OCI-LY7 (cell line): ENCODE measurements at places on chromosomes 5 and 9.
A peak's percentile ranks its signal among the peaks of the same experiment; 100 is the strongest.

DNA sequence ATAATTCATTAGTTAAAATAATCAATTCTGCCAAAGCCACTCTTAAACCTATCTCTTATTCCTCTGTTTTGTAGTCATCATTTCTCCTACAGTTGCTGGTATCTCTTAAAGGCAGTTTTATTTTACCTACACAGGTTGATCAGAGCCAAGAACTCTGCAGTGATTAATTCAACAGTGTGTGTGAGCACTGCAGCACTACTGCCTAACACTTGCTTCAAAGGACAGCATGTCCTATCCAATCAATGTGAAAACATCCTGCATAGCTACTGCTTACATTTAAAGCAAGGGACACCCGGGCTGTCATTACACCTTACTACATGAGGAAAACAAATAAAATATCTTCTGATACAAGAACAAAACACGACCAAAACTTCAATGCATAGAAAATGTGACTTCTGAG lies 45.1 kb upstream of the HK3 start:
- DNase-seq, result no peak

- DNase-seq, result no peak
These were observed 643.6 kb upstream of the RORB start for GRCh38 chr9:73853549-73853948.

GRCh38 chr5:151923866-151924476 lies 680 bp downstream of the GLRA1 start:
- no peak for DNase-seq

- no peak for DNase-seq
These were observed 4.3 kb downstream of the CD14 start for GRCh38 chr5:140628711-140629110.

GRCh38 chr5:61981886-61982285 lies 324.1 kb upstream of the KIF2A start:
- no peak for DNase-seq

DNA sequence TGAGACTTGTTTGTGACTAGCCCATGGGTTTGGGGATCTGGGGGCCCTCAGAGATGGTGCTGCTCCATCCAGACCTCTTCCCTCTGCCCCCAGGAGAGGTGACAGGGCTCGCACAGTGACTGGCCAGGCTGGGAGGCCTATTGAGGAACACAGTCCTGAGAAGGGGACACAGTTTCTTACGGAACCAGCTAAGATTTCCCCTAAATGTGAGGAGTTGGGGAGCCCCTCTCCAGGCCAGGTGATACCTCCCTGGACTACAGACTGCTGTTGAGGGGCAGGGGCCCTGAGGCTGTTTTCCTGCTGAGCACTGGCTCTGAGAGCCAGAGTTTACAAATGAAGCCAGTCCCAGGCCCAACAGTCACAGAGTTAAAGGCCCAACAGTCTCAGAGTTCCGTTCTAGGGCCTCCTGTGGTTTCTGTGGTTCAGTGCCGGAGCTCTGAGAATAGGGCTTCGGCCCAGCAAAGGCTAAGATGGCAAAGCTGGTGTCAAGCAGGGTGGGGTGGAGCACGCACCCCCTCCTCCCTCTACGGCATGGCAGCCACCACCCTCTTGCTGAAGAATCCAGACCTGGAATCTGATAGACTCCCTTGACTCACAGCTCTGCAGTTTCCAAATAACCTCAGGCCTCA lies 1.1 kb upstream of the SEMA4D start:
- DNase-seq, result peak; percentile 66

DNA sequence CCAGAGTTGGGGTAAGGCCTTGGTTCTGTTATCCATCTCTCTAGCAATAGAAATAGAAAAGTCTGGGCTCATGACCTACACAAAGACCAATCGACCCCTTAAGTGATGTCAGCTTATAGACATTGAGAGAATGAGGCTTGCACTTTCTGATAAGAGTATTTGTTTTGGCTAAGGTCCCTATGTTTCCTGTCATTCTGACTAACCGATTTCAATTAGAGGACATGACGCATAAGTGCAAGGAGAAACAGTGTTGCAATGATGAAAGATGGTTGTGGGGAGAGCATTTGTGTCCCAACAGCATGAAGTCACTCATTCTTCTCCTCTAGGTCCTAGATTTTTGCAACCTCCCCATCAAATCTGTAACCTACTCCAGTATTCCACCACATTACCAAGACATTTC lies 255.1 kb downstream of the MAT2B start:
- DNase-seq, result no peak

DNA sequence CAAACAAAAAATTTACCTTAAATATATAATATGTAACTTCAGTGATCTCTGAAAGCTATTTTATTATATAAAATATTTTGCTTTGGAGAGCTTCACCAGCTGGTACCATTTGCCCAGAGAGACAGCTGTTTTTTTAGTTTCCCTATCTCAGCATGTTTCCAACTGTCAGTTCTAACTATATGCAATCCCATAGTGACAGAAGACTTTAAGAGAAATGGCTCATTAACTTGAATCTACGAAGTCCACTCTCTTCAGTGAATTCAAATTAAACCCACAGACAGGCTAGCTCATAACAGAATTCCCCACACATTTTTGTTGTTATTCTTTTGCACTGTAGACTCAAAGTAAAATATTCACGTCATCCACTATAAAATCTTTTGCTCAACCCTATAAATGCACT lies 251.8 kb upstream of the POU5F2 start:
- DNase-seq, result no peak

- DNase-seq, result no peak
These were observed 90.2 kb upstream of the SH3PXD2B start for GRCh38 chr5:172544371-172545095.

- DNase-seq, result peak; percentile 68
These were observed 48.7 kb upstream of the PSD2 start for GRCh38 chr5:139746691-139747582.

DNA sequence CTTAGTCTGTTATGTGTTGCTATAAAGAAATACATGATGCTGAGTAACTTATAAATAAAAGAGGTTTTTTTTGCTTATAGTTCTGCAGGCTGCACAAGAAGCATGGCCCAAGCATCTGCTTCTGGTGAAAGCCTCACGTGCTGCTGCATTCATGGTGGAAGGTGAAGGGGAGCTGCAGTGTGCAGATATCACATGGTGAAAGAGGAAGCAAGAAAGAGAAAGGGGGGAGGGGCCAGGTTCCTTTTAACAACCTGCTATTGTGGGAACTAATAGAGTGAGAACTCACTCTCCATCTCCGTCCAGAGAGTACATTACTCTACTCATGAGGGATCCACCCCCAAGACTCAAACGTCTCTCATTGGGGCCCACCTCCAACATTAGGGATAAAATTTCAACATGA lies 12.5 kb upstream of the PARP8 start:
- peak; percentile 89 for DNase-seq

- DNase-seq, result peak; percentile 97
These were observed 97.6 kb upstream of the GRHPR start for GRCh38 chr9:37324691-37325490.

- DNase-seq, result no peak
These were observed 1127.4 kb downstream of the EFNA5 start for GRCh38 chr5:106543330-106543729.

DNA sequence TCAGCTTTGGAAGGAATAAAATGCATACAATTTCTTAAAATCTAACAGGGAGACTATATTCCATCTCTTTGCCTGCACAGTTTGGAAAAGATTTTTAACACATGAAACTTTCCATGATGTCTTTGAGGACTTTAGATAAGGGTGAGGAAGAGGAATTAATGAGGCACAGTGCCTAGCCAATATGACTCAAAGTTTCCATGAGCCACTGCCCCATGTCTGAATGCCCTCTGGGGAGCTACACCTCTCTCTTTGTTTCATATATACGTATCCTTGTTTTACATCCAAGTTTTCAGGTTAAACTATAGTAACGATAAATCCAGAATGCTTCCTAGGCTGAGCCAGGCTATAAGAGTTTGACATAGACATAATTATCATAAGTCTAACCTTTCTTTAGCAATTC lies 349.3 kb upstream of the TLE4 start:
- no peak for DNase-seq

DNA sequence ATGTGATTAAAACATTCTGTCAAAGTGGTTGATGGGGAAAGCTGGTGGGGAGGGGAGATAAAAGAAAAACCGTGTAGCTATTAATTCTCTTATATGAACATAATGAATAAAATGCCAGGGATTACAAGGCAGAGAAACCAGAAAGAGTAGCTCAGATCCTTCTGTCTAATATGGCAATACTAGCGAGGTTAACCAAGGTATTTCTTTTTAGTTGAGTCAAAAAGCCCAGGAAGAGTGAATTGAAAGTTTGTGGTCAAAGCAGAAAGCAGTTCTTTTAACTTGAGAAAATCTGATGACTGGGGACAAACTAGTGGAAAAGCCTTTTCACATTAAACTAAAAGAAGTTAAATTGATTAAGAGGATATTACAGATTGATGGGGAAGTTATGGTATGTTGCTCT lies 76.0 kb downstream of the ERBIN start:
- no peak for DNase-seq

GRCh38 chr5:151058891-151059489 lies 21.8 kb downstream of the TNIP1 start:
- peak; percentile 34 for DNase-seq

DNA sequence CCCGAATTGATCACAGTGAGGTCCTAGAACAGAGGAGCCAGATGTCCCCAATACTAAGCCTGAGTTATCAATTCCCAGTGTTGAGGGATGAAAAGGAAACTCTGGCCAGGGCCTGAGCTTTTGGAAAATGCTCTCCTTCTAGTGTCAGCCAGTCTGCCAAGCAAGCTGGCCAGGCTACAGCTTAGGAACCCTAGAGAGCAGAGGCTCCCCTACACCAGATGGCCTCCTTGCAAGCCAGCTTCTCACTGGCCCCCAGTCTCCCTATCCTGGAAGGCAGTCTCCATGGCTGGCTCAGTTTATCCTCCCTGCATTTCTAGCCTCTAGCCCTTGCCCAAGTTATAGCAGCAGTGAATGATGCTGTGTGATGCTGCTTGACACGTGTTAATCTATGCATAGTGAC lies 204.7 kb upstream of the WWC1 start:
- DNase-seq, result no peak

- no peak for DNase-seq
These were observed 1985.9 kb downstream of the EFNA5 start for GRCh38 chr5:105684799-105685198.

DNA sequence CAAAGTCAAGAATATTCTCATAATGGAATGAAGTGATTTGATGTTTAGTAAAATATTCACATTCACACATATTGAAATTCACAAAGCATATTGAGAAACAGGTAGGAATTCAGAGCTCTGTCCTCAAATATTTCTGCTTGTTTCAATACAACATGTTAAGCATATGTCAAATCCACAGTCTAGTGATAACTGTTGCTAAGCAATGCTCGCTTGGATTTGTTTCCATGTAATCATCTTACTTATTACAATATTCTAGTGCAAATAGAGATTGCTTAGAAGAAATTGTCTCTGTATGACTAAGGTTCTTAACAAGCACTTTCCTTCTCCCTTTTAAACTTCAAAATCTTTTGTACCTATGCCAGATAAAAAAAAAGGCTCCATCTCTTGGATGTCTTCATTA lies 995.7 kb downstream of the CDH18 start:
- DNase-seq, result no peak

DNA sequence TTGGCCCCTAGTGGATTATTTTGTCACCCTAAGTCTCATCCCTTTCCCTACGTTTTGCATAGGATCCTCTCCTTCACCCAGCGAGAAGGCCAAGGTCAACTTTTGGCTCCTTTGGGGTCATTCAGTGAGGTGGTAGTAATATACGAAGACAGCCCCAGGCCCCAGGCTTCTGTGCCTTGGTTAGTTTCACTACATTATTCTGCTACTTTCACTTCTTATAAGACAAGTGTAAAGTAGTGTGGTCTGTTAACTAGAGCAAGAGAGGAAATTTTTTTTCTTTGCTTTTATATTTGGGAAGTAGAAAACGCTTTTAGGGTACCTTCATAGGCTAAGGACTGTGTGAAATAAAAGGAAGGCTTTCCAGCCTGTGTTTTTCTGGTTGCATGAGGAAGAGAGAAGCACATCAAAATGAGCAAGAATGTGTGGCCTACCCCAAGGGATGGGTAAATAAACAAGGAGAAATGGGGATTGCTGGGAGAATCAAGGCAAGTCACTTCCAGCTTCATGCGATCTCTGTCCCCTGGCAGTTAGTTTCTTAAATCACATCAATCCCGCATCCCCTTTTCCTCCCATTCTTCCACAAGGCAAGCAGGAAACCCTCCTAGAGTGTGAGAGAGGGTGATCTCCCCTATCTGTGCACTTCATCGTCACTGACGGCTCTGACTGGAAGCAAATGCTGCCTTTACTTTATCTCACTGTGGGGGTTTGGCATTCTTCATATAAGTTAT lies 677.0 kb upstream of the WWC1 start:
- DNase-seq, result no peak

GRCh38 chr5:67154556-67155206 lies 41.9 kb downstream of the CD180 start:
- DNase-seq, result no peak

- no peak for DNase-seq
These were observed 59.2 kb downstream of the ADAMTS12 start for GRCh38 chr5:33832404-33833236.

DNA sequence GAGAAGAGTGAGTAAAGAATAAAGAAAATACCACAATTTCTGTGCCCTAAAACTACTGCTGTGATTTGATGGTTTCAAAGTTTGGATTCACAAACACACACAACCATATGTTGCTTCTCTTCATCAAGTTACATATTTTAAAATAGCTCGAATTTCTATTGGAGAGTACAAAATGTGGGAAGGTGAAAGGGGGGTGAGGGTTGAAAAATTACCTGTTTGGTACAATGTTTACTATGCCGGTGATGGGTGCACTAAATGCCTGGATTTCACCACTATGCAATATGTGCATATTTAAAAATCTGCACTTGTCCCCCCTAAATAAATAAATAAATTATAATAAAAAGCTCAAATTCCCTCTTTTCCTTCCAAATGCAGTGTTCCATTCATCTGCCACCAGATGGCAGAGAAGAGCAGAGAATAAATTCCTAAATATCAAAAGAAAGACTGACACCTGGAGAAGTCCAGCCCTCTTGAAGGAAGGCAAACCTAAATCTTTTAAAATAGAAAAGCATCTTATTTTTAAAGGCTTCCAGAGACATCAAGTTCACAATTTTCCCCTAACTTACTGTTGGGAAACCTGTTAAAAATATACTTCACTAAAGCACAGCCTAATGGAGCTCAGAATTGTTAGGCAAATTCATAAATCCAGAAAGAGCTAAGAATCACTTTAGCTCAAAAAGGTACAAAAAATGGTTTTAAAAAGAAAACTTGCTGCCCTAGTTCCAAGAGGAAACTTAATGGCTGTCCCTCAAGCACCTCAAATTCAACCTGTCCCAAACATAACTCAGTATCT lies 24.8 kb upstream of the HNRNPA0 start:
- DNase-seq, result peak; percentile 51

- no peak for DNase-seq
These were observed 1993.4 kb downstream of the EFNA5 start for GRCh38 chr5:105677291-105677690.
